GM23248 (cell line): ENCODE measurements at places on chromosomes 3 and 15. TPM values are rescaled to one million over a fixed set of nuclear protein-coding genes. Genes with fewer than 3 reads are reported as not detected.
A peak's percentile ranks its signal among the peaks of the same experiment; 100 is the strongest.

- peak; percentile 81 for DNase-seq
Observed at GRCh38 chr3:113436809-113437208, 4.5 kb downstream of the CFAP44 start.

Gene FEZF2
- not detected in 2 replicates for total RNA-seq

DNA sequence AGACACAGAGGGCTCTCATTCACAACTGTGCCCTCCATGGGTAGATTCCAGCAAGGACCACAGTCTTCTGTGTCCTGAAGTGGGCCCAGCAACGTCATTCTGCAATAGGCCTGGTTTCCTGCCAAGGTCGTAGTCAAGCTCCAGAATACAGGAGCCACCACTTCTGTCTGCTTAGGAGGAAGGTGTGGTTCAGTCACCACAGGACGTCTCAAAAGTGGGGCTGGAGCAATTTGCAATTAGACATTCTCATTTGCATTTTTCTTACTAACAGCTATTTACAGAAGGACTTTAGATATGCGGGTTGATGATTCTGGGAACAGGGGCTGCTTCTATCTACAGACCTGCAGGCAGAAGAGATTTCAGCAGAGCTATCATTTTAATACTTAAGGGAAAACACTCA is 58.7 kb upstream of the MYRIP start:
- DNase-seq, result no peak

DNA sequence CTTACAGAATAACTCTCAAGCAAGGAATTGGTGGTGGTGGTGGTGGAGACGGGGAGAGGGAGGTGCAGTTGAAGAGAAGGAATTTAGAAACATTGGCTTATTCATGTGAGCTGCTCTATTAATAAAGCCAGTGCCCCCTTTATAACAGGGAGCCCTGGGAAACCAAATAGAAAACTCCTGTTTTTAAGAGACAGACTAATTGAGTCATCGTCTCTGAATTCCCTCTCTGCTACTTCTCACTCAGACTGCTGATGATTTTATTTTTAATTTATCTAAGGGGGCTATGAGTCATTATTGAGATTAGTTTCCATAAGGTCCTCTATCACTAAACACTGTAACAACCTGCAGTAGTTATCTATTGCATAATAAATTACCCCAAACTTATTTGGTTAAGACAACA is 145.9 kb upstream of the GALNT15 start:
- DNase-seq, result peak; percentile 74

- no peak for DNase-seq
Observed at GRCh38 chr15:90097475-90097874, 4.8 kb downstream of the IDH2 start.
